ENCODE measurements at places on chromosomes 3 and 15.

- no peaks in the 10 kb centered on the region for H3K4me1 ChIP-seq
- no peak overlapping the region for H3K27ac ChIP-seq
- no peaks in the 10 kb centered on the region for H3K36me3 ChIP-seq
- DNase-seq, result no peak
- H3K27me3 ChIP-seq, result no peaks in the 10 kb centered on the region
Measured at GRCh38 chr3:14623569-14624051, 28.0 kb upstream of the CCDC174 start.

DNA sequence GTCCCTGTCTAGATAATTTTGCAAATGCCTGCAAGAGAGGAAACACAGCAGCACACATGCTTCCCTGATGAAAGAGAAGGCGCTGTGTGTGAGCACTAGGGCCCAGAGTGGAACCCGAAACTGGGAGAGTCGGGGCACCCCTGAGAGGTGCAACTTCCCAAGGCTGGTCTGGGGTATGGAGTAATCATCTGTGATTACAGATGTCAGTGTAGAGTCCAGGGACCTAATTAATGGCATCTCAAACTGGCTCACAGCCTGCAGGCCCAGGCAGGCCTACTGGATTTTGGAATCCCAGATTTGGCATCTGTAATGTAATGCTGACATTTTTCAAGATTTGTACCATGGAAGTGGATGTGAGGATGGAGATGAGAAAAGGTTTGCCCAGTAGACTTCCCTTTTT lies 29.4 kb downstream of the PGPEP1L start:
- H3K36me3 ChIP-seq, result no peaks in the 10 kb centered on the region
- H3K27me3 ChIP-seq, result no peaks in the 10 kb centered on the region
- no peak overlapping the region for H3K27ac ChIP-seq
- no peaks in the 10 kb centered on the region for H3K4me1 ChIP-seq

- no peak for DNase-seq
- no peaks in the 10 kb centered on the region for H3K4me1 ChIP-seq
- no peak overlapping the region for H3K4me3 ChIP-seq
- no peaks in the 10 kb centered on the region for H3K36me3 ChIP-seq
- peaks cover 3% of the 10 kb centered on the region for H3K27me3 ChIP-seq
Measured at GRCh38 chr3:140160553-140160952, 225.6 kb downstream of the CLSTN2 start.

- H3K4me1 ChIP-seq, result no peaks in the 10 kb centered on the region
- no peak overlapping the region for H3K4me3 ChIP-seq
- H3K27ac ChIP-seq, result no peak overlapping the region
- H3K36me3 ChIP-seq, result no peaks in the 10 kb centered on the region
- DNase-seq, result no peak
Measured at GRCh38 chr3:63228677-63229076, 49.4 kb upstream of the SYNPR start.

DNA sequence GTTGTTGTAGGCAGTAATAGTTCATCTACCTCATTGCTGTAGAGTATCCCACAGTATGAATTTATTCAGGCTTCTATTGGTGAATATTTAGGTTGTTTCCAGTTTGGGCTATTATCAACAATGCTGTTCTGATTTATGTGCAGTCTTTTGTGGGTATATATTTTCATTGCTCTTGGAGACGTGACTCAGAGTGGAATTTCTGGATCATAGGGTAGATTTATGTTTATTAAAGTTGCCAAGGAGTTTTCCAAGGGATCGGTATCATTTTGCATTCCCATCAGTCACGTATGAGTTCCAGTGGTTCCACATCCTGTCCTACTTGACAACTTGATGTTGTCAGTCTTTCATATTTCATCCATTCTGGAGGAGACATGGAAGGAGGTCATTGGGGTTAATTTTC lies 8.4 kb upstream of the HRH1 start:
- no peaks in the 10 kb centered on the region for H3K36me3 ChIP-seq
- no peak overlapping the region for H3K27ac ChIP-seq
- DNase-seq, result no peak
- no peaks in the 10 kb centered on the region for H3K4me1 ChIP-seq

DNA sequence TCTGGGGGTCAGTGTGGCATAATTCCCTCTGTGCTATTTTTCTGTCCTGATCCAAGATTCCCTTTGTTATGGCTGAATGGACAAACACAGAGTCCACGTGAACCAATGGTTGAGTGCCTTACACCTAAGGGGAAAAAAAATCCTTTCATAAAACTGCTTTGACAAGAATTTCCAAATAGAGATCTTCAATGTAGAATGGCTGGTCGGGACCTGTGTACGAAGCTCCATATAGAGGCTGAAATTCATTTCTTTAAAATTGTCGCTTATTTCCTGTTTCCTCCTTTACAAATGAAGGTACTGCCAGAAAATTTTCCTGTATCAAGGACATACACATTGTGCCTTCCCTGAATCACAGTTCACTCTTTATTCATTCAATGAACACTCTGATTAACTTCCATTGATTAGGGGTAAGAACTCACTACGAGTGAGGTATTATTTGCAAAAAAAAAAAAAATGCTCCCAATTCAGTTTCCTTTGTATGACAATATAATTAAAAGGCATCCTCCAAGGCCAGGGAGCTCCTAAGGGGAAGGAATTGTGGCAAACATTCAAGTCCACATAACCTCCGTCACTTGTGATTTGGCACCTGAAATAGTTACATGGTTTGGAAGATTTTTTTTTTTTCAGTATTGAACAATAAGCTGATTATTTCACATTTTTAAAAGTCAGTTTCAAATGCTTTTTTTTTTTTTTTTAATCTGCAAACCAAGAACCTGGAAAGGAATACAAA lies 293.8 kb downstream of the MEX3B start:
- no peak overlapping the region for H3K4me3 ChIP-seq
- no peak overlapping the region for H3K27ac ChIP-seq
- DNase-seq, result no peak
- H3K4me1 ChIP-seq, result no peaks in the 10 kb centered on the region

DNA sequence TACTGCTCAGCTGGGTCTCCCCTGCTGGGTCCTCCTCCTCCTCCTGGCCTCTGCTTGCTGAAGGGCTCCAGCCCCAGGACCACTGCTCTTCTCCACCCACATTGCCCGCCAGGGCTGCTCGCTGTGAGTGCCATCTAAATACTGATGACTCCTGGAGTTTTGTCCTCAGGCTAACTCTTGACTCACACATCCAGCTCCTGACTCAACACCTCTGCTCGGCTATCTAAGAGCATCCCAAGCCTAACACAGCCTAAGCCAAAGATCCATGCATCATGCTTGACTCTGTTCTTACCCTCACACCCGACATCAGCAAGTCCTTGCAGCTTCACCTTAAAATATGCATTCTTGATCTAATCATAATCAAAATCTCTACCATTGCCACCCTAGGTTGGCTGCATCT lies 260.2 kb downstream of the KLF13 start:
- H3K4me3 ChIP-seq, result no peak overlapping the region
- no peaks in the 10 kb centered on the region for H3K36me3 ChIP-seq
- no peak for DNase-seq
- H3K27ac ChIP-seq, result no peak overlapping the region
- no peaks in the 10 kb centered on the region for H3K27me3 ChIP-seq

DNA sequence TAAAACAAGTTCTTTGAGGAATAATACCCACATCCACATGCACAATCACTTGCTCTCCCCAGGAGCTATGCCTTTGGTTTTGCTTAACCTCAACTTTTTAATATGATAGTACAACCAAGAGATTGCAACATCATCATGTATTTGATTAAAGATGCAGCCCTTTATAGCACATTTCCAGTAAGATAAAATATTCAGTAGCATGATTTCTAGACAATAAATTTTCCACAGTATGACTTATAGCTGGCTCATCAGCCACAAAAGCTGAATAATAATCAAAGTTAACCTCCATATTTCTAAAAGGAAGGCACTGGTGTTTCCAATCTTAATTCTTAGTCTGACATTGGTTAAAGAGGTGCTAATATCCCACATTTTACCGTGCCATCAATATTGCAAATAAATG lies 622.5 kb downstream of the TBL1XR1 start:
- no peak for DNase-seq
- no peaks in the 10 kb centered on the region for H3K27me3 ChIP-seq
- no peaks in the 10 kb centered on the region for H3K36me3 ChIP-seq
- no peak overlapping the region for H3K27ac ChIP-seq
- no peaks in the 10 kb centered on the region for H3K4me1 ChIP-seq
- H3K4me3 ChIP-seq, result no peak overlapping the region

DNA sequence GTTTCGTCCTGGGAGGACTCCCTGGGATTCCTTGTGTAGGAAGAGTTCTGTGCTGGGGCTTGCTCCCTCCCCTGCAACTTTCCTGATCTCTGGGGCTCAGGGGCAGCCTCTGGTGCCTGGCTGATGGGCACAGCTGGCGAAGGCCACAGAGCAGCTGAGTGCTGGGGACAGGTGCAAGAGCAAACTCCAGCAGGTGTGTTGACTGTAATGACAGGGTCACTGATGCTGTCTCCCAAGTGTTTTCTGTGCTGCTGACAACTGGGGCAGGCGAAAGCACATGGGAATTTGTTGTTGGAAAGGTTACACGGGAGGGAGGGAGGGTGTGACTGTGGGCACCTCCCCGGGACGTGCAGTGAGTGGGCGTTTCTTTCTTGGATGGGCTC lies 21.6 kb downstream of the CPN2 start:
- no peaks in the 10 kb centered on the region for H3K27me3 ChIP-seq
- no peaks in the 10 kb centered on the region for H3K36me3 ChIP-seq
- H3K27ac ChIP-seq, result no peak overlapping the region
- no peak for DNase-seq
- no peak overlapping the region for H3K4me3 ChIP-seq
- peaks cover 4% of the 10 kb centered on the region for H3K4me1 ChIP-seq

DNA sequence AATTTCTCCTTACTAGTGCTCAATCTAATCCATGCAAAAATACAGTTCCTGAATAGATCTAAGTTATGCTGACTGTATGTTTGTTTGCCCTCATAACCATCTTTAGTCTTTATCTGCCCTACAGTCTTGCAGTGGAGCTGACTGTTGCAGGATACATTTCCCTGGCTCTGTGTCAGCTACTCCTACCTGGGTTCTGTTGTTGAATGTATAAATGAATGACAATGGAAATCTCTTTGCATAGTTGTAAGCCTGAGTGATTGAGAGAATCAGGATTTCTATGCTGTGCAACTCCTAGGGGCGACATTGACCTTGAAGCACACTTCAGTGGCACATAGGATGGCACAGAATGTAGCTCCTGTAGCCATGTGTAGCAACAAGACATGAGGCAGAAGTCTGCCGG lies 16.0 kb upstream of the ZBBX start:
- no peaks in the 10 kb centered on the region for H3K4me1 ChIP-seq
- DNase-seq, result no peak
- H3K27ac ChIP-seq, result no peak overlapping the region
- no peak overlapping the region for H3K4me3 ChIP-seq
- H3K36me3 ChIP-seq, result no peaks in the 10 kb centered on the region
- no peaks in the 10 kb centered on the region for H3K27me3 ChIP-seq

DNA sequence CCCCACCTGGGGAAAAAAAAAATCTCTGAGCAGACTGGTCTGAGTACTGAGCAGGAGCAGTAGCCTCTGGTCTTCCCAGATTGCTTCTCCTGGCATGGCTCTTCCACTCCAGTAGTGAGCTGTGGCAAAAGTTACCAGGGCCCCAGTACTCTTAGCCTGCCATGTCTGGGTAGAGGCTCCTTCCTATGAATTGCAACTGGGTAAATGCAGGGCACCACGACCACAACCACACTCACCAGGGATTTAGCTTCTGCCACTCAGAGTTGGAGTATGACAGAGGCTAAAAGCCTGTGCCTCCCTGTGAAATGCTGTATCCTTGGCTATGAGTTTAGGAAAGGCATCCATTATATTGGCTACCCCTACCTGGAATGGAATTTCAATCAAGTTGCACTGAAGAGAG lies 67.9 kb upstream of the CCDC54 start:
- DNase-seq, result no peak
- H3K4me3 ChIP-seq, result no peak overlapping the region
- no peak overlapping the region for H3K27ac ChIP-seq

DNA sequence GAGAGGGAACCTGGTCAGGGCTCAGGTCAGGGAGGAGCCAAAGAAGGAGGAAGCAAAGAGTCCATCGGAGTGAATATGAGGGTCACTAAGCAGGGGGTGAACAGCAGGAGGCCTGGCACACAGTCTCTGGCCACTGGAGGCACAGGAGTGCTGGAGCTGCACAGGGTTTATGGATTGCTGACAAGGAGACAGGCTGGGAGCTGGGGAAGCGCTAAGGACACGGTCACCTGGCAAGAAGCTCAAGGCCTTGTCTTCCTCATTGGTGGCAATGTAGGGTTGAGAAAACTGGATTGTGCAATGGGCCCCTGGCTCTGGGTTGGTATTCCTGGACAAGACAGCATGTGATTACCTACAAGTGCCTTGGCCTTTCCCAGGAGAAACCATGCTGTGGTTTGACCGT lies 5.8 kb upstream of the CAMP start:
- no peaks in the 10 kb centered on the region for H3K36me3 ChIP-seq
- H3K27ac ChIP-seq, result no peak overlapping the region
- no peak for DNase-seq
- H3K4me3 ChIP-seq, result no peak overlapping the region

DNA sequence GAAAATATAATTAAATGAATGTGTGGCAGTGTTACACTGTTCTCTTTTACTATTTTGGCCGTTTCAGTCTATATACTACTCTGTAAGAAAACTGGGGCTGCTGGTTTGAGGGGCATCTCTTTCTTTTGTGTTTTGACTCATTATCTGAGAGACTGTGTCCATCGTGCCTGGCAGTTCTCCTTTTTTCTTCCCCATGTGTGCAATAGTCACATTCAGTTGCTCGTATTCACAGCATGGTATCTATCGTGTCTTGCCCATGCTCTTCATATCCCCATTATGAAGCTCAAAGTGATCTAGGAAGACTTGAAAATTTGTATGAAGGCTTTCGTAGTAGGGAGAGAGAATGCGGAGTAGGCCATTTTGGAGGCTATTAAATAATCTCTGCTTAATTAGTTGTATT lies 29.8 kb upstream of the FAH start:
- no peaks in the 10 kb centered on the region for H3K27me3 ChIP-seq
- no peak overlapping the region for H3K27ac ChIP-seq
- H3K4me1 ChIP-seq, result no peaks in the 10 kb centered on the region
- H3K36me3 ChIP-seq, result peaks cover 34% of the 10 kb centered on the region

DNA sequence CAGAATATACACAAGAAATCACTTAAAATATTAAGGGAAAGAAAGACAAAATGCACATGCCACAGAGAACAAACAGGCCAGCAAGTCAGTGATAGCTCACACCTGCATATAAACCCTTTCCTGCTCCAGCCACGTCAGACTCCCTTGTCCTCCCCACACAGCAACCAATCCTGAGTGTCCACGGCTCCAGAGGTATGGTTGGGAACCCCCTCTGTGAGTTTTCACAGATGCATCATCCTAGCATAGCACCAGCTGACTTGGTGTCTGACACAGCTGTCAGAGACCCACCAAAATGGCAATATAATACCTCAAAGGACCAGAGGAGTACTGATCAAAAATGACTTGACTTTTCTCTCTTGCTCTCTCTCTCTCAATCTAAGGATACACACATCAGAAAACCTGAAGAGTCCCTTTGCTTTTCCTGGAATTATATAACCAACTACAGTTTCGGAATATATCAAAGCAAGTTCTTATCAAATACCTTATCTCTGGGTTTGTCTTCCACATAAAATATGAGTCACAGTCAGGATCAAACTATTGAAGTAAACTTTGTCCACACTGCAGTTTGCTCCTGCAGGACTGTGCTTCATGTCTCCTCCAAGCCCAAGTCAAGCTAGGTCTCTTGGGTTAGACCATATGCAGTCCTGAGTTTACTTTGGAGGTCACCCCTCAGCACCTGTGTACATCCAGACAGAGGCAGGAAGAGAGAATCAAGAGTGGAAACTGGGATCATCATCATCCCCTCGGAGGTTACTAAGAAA lies 187.1 kb upstream of the THBS1 start:
- no peaks in the 10 kb centered on the region for H3K27me3 ChIP-seq
- H3K4me3 ChIP-seq, result no peak overlapping the region
- DNase-seq, result no peak
- H3K36me3 ChIP-seq, result no peaks in the 10 kb centered on the region
- no peaks in the 10 kb centered on the region for H3K4me1 ChIP-seq

GRCh38 chr3:13687517-13687943 lies 138.6 kb downstream of the FBLN2 start:
- DNase-seq, result no peak
- H3K4me3 ChIP-seq, result no peak overlapping the region
- H3K4me1 ChIP-seq, result no peaks in the 10 kb centered on the region
